G401 (cell line): ENCODE measurements at places on chromosomes 12 and 14. TPM values are rescaled to one million over a fixed set of nuclear protein-coding genes. Genes with fewer than 3 reads are reported as not detected.

DNA sequence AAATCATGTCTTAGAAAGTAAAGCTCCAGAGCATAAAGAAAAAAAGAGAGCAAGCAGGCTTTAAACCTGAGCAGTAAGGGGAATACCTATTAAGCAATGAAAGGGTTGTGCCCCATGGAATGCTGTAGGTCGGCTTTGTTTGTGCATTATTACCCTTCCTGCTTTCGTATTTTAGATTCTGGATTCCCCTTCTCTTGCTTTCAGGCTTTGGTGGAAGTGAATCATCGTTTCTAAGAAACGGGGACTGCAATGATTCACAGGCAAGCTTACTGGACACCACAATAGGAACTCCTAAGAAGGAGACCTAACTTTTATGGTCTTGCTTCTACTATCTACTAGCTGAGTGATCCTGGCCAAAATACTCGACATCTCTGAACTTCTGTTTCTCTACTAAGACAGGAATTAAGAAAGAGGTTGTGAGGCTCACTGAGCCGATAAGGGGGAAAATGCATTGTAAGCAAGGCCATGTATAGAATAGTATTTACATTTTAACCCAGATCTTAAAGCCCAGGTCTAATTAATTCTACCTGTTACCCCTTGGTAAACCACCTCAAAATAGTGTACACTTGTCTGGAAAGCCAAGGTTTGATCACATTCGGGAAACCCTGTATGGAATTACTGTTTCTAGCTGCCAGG, 1.2 kb upstream of the BMAL2 start:
- no peak for DNase-seq

DNA sequence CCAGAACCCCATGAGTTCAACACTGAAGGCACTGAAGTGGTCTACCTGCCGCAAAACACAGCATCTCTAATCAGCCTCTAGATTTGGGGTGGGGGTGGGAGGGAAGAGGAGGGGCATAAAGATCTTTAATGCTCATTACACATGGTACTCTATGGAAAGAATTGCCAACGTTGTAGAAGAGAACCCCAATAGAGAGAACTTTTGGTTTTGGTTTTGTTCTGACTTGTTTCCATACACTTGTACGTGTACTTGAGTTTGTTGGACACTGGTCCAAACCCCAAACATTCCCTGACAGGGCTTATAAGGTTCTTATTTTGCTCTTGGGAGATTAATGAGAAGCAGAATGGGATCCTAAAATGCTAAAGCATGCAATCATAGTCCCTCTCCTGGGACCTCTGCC, 31.0 kb downstream of the GNPTAB start:
- DNase-seq = no peak

DNA sequence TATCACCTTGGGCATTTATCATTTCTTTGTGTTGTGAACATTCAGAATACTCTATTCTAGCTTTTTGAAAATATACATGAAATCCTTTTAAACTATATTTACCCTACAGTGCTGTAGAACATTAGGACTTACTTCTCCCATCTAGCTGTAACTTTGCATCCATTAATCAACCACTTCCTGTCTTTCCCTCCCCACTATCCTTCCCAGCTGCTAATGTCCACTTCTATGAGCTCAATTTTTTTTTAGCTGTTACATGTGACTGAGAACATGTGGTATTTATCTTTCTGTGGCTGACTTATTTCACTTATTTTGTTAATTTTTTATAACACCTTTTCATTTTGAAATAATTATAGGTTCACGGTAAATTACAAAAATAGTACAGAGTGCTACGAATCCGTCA, 136.0 kb downstream of the LMNTD1 start:
- DNase-seq = no peak

TCL1A gene
- not detected in 2 replicates for total RNA-seq

AMN gene
- total RNA-seq = not detected in 2 replicates

GPR132 gene
- 0.43 TPM in 1 of 2 replicates, not detected in the other for total RNA-seq

SMCO2 gene
- not detected in 2 replicates for total RNA-seq

B4GALNT3 gene
- 2.3 and 2.6 TPM in 2 replicates for total RNA-seq

GRCh38 chr14:77083082-77083481, 15.0 kb upstream of the CIPC start:
- DNase-seq = no peak

NEUROD4 gene
- not detected in 2 replicates for total RNA-seq

DNA sequence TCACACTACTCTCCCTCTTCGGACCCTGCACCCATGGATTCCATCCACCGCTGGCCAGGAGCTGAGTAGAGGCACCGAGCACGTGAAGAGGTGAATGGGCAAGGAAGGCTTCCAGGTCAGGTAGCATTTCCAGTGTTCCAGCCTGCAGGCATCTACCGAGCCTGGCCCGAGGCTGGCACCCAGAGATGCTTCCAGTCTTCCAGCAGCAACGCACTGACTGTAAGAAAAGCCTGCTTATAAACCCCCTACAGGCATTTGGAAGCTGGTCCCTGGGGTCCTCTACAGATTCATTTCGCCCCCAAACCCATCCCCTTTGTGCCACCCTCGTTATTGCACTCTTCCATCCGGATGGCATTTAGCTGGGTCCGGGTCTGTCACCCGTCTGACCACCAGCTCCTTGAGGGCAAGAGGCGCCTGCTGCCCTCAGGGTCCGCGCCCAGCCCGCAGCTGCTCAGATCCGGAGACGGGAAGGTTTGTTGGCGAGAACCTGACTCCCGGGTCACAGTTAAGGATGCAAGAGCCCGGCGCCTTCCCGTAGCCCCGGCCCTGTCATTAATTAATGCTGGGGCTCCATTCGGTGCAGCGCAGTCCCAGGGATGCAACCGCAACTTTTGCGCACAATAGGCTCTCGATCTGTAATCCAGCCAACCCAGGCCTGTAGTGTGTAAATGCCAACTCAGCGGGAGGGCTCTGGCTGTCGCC, 614 bp upstream of the MARK3 start:
- DNase-seq = peak; percentile 30

GRCh38 chr12:50606675-50607375, 102.0 kb downstream of the DIP2B start:
- no peak for DNase-seq

GRCh38 chr12:107349839-107350238, 256.5 kb upstream of the CRY1 start:
- DNase-seq = no peak

DNA sequence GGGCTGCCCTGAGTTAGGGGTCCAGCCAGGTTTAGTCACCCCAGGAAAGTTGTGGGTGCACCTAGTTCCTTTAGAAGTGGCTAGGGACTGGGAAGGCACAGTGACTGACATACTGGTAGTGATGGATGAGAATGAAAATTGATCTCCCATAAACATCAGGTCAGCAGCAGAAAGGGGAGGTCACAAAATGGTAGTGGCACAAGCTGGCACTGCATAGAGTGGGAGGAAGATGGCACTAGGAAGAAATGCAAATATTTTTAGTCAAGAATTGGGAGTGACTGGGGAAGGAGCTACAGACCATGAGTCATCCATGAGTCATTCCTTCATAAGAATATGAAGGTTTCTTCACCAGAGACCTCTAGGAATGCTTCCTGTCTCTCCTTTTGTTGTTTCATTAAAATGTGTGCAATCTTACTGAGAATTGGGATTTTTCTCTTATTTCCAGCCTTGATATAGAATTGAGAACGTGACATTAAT, 198.3 kb upstream of the AMIGO2 start:
- no peak for DNase-seq

GRCh38 chr12:21509768-21510167, 8.2 kb downstream of the GOLT1B start:
- no peak for DNase-seq

DNA sequence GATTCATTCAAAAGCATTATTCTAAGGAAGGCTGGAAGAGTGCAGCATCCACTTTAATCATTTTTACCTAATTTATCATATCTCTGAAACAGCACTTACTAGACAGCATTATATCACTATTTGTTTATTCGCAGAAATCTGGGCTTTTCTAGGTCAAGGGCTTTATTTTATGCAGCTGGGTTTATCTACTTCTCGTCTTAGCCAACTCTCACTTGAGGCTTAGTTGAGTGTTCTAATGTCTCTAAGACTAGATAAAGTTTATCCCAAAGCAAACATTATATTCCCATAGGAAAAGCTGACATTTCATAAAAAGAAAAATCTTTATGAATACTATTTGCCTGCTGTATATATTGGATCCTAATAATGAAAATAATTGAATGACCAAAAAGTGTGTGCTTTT, 720.8 kb upstream of the FLRT2 start:
- no peak for DNase-seq

- DNase-seq = no peak
Measured at GRCh38 chr12:71503579-71504391, 64.2 kb downstream of the LGR5 start.

- no peak for DNase-seq
Measured at GRCh38 chr12:41287500-41288141, 99.5 kb downstream of the PDZRN4 start.

TMEM119 gene
- 0.58 and 7.3 TPM in 2 replicates for total RNA-seq

C12orf75 gene
- total RNA-seq = 52.6 and 61.8 TPM in 2 replicates

HOXC12 gene
- not detected in 2 replicates for total RNA-seq

DNA sequence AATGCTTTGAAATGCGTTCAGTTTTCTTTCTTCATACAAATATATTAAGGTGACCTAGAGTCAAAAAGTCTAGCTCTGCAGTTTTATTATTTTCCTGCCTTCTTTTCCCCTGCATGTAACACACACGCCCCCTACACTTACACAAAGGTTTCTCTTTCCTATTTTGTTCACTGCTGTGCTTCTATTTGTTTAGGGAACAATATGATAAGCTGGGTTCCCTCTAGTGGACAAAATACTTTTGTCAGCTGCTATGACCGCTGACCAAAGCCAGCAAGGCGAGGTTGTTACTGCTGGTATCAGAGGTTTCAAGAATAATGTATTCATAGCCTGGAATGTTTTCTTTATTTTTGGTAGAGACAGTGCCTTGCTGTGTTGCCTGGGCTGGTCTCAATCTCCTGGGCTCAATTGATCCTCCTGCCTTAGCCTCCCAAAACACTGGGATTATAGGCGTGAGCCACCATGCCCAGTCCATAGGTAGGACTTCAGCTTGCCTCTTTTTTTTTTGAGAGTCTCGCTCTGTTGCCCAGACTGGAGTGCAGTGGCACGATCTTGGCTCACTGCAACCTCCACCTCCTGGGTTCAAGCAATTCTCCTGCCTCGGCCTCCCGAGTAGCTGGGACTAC, 33.4 kb downstream of the FNTB start:
- peak; percentile 89 for DNase-seq

PIP4K2C gene
- 19.4 and 25.2 TPM in 2 replicates for total RNA-seq

KRT7 gene
- total RNA-seq = 0.49 TPM in 1 of 2 replicates, not detected in the other

- no peak for DNase-seq
Measured at GRCh38 chr14:83171761-83172160, 1638.1 kb upstream of the SEL1L start.

STX2 gene
- total RNA-seq = 29.1 and 48.7 TPM in 2 replicates

GRCh38 chr14:64500088-64500487, 3.5 kb downstream of the ZBTB25 start:
- DNase-seq = no peak

DNA sequence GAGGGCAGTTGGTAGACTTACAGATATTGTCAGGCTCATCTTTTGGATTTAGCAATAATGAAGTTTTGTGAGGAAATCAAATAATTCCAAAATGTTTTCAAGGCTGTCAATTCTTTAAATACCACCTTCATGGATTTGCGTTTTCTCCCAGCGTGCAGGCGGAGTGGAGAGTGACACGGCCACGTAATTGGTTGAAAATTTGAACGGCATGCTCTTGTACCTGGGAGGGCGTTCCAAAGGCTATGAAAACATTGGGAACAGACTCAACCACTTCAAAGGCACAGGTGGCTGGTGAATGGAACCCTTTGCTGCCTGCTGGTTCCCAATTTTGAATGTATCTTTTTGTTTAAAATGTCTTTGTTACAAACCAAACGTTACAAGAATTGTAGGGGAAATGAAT, 12.4 kb downstream of the SMIM41 start:
- DNase-seq = no peak

GRCh38 chr12:57733928-57734327, 4.6 kb downstream of the AGAP2 start:
- peak; percentile 1 for DNase-seq

DNA sequence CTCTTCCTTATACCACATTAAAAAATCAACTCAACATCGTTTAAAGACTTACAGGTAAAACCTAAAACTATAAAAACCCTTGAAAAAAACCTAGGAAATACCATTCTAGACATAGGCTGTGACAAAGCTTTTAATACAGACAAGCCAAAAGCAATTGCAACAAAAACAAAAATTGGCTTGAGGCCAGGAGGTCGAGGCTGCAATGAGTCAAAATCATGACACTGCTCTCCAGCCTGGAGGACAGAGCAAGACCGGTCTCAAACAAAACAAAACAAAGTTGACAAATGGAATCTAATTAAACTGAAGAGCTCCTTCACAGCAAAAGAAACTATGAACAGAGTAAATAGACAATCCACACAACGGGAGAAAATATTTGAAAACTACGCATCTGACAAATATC, 1057.8 kb downstream of the FSCB start:
- DNase-seq = no peak

TAPBPL gene
- 0.25 TPM in 1 of 2 replicates, not detected in the other for total RNA-seq

DNA sequence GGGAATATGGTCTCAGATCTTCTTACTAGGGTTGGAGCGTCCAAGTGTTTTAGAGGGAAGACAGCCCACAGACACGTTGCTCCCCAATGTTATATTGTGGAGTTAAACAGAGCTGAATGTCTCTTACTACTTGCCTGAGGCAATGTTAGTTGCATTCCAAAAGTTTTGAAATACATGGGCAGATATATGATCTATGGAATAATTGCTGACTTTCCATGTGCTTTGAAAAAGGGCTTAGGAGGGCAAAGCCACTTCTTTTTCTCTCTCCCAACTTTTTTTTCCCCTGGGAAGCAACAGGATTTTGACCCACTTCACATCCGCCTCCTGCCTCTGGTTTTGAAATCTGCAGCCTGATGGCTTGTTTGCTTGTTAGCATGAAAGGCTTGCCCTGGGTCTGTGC, 33.7 kb upstream of the PAX9 start:
- no peak for DNase-seq

- no peak for DNase-seq
Measured at GRCh38 chr14:69038455-69039287, 59.6 kb upstream of the ACTN1 start.

DNA sequence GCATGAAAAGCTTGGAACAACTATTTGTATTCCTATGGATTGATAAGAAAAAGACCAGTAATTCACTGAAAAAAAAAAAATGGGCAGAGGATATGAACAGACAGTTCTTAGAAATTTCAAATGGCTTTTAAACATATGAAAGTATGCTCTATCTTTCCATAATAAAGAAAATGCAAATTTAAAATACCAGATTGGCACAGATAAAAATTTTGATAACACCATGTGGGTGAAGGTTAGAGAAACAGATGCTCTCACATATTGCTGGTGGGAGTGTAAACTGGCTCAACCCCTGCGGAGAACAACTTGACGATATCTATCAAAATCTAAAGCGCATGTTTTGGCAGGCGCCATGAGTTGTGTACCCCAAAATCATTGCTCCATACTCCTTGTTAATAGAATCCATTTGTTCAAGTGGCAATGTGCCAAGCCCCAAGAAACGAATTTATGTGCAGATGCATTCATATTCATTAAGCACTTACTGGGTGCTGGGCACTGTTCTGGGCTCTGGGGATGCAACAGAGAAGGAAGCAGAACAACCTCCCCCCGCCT, 29.5 kb upstream of the TMPO start:
- no peak for DNase-seq

RPS6KL1 gene
- total RNA-seq = 31.0 and 33.7 TPM in 2 replicates
